ENCODE measurements at places on chromosomes 1 and 21.

GRCh38 chr1:40393173-40393572 is 19.6 kb downstream of the SMAP2 start:
- no peak for DNase-seq

- no peak for DNase-seq
These were observed 162.9 kb upstream of the GJB5 start for GRCh38 chr1:34591751-34592629.

GRCh38 chr1:180962178-180962577 is 49.5 kb downstream of the KIAA1614 start:
- no peak for DNase-seq

GRCh38 chr1:150563340-150564038 is 14.3 kb downstream of the ADAMTSL4 start:
- DNase-seq = no peak

- DNase-seq = no peak
These were observed 36.0 kb downstream of the ZNF281 start for GRCh38 chr1:200373811-200374231.

GRCh38 chr1:35179908-35180307 is 13.0 kb downstream of the SFPQ start:
- no peak for DNase-seq

DNA sequence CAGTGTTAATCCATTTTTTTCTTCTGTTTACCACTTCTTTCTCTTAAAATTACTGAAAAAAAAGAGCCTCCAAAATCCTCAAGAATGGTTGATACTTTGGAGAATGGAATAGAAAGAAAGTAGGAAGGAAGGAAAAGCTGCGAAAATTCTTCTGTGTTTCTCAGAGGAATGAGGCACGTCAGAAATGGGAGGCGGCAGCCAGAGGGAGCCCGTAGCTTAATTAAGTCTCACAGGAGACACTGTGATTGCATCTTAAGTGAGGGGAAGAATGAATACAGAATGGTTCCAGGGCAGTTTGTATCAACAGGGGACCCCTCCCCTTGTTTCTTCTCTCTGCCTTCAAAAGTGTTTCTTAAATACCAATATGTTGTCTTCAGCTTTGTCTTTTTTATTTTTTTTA is 1099.5 kb downstream of the PLA2G4A start:
- DNase-seq = no peak

Measured in HFF-Myc (cell line).